ENCODE measurements at places on chromosomes 3 and 15. TPM values are rescaled to one million over a fixed set of nuclear protein-coding genes. Genes with fewer than 3 reads are reported as not detected.
A peak's percentile ranks its signal among the peaks of the same experiment; 100 is the strongest.

GRCh38 chr3:129586746-129587430, 19.6 kb downstream of the PLXND1 start:
- peak; percentile 79 for DNase-seq

DNA sequence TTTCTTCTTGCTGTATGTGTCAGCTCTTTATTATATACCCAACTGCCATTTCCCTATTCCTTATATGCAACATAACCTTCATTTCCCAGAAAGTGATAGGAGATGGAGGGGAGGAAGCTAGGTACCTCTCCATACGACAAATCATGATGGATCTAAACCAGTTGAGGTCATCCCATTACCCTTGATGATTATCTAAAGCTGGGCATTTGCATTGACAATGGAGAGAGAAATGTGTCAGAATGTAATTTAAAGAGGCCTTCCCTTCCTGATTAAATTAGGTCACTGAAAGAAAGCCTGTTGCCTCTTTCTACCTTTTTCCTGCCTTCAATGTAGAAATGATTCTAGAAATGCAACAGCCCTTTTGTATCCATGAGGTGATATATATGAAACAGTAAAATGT, 81.9 kb downstream of the SUCNR1 start:
- DNase-seq, result no peak

The CYP1A2 gene
- not detected for total RNA-seq

DNA sequence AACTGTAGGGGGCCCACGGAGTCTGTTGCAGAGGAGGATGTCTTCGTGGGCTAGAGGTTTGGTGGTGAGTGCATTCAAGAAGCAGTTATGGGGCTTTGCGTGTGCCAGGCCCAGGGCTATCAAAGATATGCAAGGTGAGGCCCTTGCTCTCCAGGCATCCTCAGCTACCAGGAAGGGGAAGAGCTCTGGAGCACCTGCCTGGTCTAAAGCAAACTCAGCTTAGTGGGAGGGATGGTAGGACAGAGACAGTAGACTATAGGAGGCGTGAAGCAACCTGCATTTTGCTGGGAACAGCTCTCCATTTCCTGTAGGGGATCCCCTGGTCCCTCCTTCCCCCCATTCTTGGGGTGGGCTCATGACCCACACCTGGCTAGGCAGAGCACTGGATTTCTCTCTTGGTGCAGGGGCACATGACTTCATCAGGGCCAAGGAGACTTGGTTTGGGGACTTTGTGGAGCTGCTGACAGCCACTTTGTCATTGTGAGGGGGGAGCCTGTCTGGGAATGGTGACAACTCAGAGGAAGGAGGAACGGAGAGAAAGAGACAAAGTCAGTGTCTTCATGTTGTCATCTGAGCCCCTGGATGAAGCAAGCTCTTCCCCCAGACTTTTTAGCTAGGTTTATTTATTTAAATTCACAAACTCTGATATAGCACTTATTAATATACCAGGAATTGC, 8.6 kb upstream of the EEFSEC start:
- no peak for DNase-seq

The CD276 gene
- 43.5 TPM for total RNA-seq

- DNase-seq, result no peak
Observed at GRCh38 chr3:158105119-158105709, 1.0 kb downstream of the SHOX2 start.

DNA sequence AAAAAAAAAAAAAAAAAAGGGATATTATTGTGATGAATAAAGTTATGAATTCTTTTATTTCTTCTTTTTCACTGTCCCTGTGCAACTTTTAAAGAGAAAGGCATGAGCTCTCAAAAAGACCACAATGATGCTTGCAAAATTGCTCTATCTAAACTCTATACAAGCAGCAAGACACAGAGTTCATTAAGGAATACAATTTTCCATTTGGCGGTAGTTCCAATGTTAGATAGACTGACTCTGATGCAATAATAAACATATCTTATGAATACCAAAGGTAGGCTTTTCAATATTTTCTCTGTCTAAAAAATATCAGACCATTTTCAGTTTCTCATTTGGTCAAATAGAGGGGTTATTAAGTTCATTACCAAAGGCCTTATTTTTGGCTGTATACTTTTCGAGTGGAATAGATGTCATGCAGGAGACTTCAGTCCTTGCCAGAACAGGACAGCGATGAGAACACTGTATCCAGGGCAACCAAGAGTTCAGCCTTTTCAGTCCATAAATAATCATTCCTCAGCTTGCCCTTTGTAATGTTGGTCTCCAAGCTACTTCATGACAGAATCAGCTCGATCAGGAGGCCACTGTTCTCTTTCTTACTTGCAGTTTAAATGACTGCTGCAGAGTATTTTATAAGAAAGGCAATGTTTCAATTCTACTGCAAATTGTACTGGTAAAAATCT, 162.9 kb upstream of the FAM3D start:
- no peak for DNase-seq

DNA sequence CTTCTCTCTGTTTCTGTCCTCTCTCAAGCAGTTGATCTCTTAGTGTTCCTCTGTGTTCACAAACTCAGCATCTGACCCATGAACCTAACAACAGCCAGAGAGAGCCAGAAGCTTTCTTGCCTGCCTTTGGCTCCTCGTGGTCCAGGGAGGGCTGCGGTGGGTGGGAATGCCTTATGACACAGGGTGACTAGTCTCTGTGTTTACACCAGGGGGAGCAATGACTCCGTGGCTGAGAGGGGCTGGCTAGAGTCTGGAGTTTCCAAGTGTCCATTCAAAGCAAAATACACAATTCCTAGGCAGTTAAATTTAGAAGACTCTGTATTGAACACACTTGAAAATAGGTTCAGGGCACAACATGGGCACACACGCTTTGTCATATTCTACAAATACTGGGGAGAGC, 370.0 kb upstream of the FRG2C start:
- peak; percentile 72 for DNase-seq

The RASL12 gene
- 29.1 TPM for total RNA-seq

DNA sequence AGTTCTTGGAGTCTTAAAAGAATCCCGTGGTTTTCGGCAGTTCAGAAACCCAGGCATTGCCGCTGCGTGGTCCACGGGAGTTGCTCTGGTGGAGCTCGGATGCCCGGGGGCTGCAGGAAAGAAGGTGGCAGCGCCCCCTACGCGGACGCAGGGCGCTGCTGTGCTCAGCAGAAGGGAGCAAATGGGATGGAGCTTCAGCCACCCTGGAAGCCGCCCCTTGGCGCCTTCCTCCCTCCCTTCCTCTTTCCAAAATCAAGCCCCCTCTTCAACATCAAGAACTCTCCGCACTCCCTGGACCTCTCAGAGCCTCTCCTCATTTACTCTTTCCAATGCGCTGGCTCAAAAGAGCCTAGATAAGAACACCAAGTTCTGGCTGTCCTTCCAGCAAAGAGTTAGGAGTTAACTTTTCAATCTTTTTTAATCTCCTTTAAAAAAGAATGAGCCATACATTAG, 880 bp upstream of the CHRNA7 start:
- DNase-seq, result no peak

GRCh38 chr3:23837286-23837685, 31.5 kb downstream of the UBE2E1 start:
- no peak for DNase-seq

DNA sequence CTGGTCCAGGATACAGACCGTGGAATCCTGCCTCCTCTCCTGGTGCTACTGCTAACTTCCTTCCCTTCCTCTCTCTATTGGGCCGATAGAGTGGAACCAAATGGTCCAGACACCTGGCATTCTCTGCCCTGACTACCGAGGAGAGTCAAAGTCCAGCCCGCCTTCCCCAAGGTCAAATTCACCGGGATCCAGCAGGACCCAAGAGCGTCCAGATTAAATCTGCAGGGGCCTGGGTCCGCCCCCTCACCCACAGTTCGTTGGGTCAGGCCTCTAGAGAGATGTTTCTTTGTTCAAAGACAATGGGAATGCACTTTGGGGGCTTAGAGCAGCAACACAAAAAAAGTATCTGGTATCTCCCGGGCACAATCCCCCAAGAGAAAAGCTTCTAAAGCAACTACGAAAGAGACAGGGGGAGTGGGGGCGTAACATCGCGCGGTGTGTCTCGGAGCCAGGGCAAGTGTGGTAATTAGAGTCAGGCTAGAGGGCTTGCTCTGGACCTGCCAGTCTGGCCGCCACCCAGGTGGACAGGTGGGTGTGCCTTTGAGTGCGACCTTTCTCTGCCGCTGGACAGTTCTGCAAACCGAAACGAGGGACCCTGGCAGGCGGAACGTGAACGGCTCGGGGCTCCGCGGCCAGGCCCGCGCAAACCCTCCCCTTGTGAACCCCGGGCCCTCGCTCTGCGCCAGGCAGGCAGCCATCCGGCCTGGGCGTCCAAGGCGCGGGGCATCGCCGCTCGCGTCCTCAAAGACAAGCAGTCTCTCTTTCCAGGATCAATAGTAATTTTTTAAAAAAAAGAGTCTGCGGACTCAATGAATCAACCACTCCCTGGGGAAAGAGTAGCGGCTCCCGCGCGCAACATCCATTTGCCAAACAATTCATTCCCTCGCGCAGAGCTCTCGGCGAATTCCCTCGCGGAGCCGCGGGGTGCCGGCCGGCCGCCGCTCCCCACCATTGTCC, 806 bp downstream of the KLHL25 start:
- no peak for DNase-seq

GRCh38 chr3:78792212-78792611, 975.6 kb downstream of the ROBO1 start:
- DNase-seq, result no peak

DNA sequence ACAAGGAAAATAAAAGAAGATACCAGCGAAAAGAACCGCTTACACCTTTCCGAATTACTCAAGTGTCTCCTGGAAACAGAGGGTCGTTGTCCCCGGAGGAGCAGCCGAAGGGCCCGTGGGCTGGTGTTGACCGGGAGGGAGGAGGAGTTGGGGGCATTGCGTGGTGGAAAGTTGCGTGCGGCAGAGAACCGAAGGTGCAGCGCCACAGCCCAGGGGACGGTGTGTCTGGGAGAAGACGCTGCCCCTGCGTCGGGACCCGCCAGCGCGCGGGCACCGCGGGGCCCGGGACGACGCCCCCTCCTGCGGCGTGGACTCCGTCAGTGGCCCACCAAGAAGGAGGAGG, 325 bp downstream of the ALCAM start:
- DNase-seq, result peak; percentile 64

- DNase-seq, result peak; percentile 64
Observed at GRCh38 chr3:46923559-46924350, 46.2 kb downstream of the PTH1R start.

GRCh38 chr3:71858503-71859122, 73.7 kb upstream of the PROK2 start:
- DNase-seq, result no peak

DNA sequence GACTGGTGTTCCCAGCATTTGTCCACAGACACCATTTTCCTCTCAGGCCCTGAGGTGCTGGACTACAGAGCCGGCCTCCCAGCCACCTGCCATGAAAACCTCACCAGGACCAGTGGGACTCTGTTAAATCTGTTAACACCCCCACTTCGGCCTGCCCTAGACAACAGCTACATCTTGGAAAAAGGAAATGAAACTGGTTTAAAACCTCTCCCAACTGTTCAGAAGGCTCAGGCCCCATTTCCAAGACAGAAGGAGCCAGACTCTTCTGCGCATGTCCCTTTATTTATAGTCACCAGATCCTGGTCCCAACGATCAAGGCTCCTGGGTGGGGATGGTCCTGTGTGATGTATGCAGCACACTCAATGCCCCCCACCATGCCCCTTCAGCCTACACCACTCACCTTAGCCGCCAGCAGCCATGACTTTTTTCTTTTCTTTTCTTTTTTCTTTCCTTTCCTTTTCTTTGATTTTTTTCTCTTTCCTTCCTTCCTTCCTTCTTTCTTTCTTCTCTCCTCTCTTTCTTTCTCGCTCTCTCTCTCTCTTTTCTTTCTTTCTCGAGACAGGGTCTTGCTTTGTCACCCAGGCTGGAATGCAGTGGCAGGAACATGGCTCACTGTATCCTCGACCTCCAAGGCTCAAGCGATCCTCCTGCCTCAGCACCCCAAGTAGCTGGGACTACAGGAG, 25.5 kb upstream of the FLNB start:
- no peak for DNase-seq

The CHRFAM7A gene
- total RNA-seq, result 0.68 TPM

GRCh38 chr3:194387276-194387675, 11.8 kb downstream of the GP5 start:
- DNase-seq, result no peak

DNA sequence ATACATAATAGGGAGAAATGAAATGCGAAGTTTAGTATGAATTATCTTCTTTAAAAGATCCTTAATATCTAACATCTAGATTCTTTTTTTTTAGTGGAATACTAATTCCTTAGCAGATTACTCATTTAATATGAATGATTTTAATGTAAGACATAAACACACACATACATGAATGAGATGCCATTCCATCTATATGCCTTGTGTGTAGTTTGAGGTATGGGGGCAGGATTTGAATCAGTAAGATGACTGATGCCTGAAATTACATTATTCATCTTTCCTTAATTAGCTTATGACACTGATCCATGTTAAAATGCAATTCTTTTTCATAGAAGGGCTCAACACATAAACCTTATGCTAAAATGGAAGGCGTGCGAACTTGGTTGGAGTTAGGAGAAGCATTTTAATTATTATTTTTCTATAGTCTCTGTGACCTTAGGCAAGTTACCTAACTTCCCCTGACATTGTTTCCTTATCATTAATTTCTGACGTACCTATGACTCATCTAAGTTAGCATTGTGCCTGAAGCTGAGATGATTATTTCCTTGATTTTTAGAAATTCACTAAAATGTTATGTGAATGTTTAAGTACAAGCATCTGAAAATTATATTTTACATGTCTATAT, 10.8 kb upstream of the BNIP2 start:
- DNase-seq, result no peak

The LEKR1 gene
- total RNA-seq, result 1.7 TPM

The GOLGA8T gene
- total RNA-seq, result not detected

DNA sequence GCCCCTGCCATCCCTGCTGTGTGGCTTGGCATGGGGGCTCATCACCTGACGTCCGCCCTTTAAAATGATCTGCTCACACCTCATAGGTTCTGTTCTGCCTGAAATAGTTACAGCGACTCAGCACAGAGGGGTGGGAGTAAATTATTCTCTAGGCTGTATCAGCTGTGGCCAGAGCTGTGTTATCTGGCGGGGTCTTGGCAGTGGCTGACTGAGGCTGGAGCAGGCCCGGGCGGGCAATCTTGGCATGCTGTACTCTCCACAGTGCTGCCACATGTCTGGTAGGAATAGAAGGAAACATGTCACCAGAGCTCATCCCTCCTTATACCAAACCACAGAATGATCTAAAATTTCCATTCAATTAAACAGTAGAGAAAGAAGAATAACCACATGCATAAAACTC, 499.9 kb upstream of the LMCD1 start:
- DNase-seq, result no peak

GRCh38 chr15:64743691-64744090, 31.7 kb downstream of the RBPMS2 start:
- DNase-seq, result no peak

GRCh38 chr3:117763561-117763960, 1054.0 kb downstream of the TUSC7 start:
- DNase-seq, result no peak

- DNase-seq, result no peak
Observed at GRCh38 chr3:148880681-148881080, 15.6 kb downstream of the CPA3 start.

Measured in sigmoid colon (tissue), 7 donors.